ENCODE measurements at places on chromosomes 6 and 20. TPM values are rescaled to one million over a fixed set of nuclear protein-coding genes. Genes with fewer than 3 reads are reported as not detected.

The ZNF391 gene
- total RNA-seq, result 0.64 TPM

The LGSN gene
- not detected for total RNA-seq

The TGM3 gene
- under 0.01 TPM for total RNA-seq

The PRND gene
- under 0.01 TPM for total RNA-seq

The PHF3 gene
- total RNA-seq, result 49.7 TPM

The PSORS1C1 gene
- 1.7 TPM for total RNA-seq

The TPD52L2 gene
- 165 TPM for total RNA-seq

The CST7 gene
- total RNA-seq, result not detected

The CFAP206 gene
- 0.48 TPM for total RNA-seq

The DEFB124 gene
- total RNA-seq, result not detected

The PREX1 gene
- under 0.01 TPM for total RNA-seq

The HLA-DRB1 gene
- not detected for total RNA-seq

The CTSZ gene
- total RNA-seq, result 104 TPM

The AK9 gene
- 3.2 TPM for total RNA-seq

The BNIP5 gene
- total RNA-seq, result not detected

The POPDC3 gene
- 4.3 TPM for total RNA-seq

The CRISP1 gene
- total RNA-seq, result not detected

The AIG1 gene
- 65.4 TPM for total RNA-seq

The QKI gene
- total RNA-seq, result 73.5 TPM

The GRM1 gene
- not detected for total RNA-seq

The CBLN4 gene
- total RNA-seq, result not detected

The SLC26A8 gene
- total RNA-seq, result not detected

The SUMO4 gene
- total RNA-seq, result under 0.01 TPM

The RALY gene
- 73.5 TPM for total RNA-seq

The SLC17A9 gene
- 0.43 TPM for total RNA-seq

The GLO1 gene
- 145 TPM for total RNA-seq

The AKAP12 gene
- total RNA-seq, result 1.3 TPM

The TGIF2 gene
- 9.4 TPM for total RNA-seq

The TRIM40 gene
- total RNA-seq, result not detected

The CFAP61 gene
- total RNA-seq, result not detected

The ZSCAN23 gene
- total RNA-seq, result 1.9 TPM

The ACTL10 gene
- 2.7 TPM for total RNA-seq

The ADGRG6 gene
- total RNA-seq, result 21.7 TPM

The SLC22A3 gene
- total RNA-seq, result 8.0 TPM

The PSORS1C2 gene
- not detected for total RNA-seq

The APCDD1L gene
- total RNA-seq, result not detected

The C20orf96 gene
- 0.85 TPM for total RNA-seq

The MUC21 gene
- under 0.01 TPM for total RNA-seq

The ATXN1 gene
- 14.3 TPM for total RNA-seq

The EFCAB8 gene
- total RNA-seq, result not detected

The NKX2-2 gene
- total RNA-seq, result not detected

The PRL gene
- not detected for total RNA-seq

The PAK5 gene
- not detected for total RNA-seq

The TPD52L1 gene
- total RNA-seq, result 121 TPM
